ENCODE measurements at places on chromosomes 6 and 20.

DNA sequence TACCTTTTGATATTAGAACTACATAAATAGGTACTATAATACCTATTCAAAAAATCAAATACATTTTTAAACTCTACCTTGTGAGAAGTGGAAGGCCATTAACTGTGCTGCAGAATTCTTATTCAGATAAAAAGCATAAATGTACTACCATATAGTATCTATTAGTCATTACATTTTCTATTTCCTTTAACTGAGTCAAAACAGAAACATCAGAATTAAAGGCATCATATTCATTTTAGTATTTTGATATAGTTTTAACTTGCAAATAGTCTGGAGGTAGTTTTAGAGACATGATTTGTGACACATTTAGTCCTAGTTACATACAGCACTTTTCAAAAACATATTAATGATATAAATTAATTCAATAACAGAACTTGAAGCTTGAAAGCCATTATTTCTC lies 39.9 kb upstream of the TAB2 start:
- DNase-seq = no peak

DNA sequence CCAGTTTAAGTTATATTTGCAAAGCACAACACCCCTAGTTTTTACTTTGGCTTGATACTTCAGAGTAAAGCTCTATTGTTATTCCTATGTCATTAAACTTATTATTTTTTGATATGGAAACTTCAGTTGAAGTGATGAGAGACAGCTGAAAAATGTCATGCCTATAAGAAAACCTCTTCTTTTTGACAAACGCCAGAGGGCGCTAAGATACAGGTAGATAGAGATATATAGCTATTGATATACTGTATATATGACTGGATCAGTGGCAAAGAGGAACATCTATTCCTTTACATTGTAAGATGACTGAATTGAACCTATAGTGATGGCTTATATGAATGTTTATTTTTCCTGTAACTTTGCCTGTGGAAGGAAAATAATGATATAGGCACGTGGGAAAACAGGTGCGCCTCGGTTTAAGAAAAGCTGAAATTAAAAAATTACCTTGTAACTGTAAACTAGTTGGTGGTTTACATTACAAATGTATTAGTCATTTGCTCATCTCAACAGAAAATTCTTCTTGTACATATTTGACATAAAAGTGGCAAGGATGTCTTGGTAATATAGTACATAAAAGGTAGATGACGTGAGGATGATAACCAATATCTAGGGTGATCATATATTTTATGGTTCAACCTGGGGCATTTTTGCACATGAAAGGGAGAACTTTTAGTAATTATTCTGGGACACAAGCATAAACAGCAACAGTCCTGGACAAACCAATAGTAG lies 74.1 kb downstream of the LAMA4 start:
- peak; percentile 63 for DNase-seq

GRCh38 chr6:167341665-167342655 lies 17.1 kb downstream of the TTLL2 start:
- DNase-seq = no peak

- no peak for DNase-seq
Observed at GRCh38 chr6:81265106-81265505, 487.4 kb downstream of the TENT5A start.

GRCh38 chr20:4484379-4484997 lies 237.2 kb upstream of the PRND start:
- DNase-seq = no peak

GRCh38 chr20:48740292-48740649 lies 87.5 kb downstream of the PREX1 start:
- DNase-seq = no peak

DNA sequence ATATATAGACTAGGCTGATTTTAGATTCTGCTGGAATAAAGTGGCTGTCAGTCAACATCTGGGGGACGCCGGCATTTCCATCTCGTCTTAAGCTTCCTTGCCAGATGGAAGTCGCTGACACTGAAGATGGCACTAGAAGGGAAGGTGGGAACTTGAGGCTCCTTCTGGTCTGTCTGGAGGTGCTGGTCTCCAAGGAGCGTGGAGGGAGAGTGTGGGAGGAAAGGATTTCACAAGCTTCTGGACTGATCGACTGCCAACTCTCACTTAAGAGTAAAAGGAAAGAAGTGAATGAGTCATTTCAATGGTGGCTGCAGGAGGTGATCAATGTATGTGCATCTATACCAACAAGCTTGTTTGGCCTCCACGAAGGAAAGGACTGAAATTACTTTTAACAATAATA lies 40.4 kb downstream of the DUSP22 start:
- no peak for DNase-seq

GRCh38 chr6:125816828-125817280 lies 26.1 kb downstream of the NCOA7 start:
- DNase-seq = no peak

DNA sequence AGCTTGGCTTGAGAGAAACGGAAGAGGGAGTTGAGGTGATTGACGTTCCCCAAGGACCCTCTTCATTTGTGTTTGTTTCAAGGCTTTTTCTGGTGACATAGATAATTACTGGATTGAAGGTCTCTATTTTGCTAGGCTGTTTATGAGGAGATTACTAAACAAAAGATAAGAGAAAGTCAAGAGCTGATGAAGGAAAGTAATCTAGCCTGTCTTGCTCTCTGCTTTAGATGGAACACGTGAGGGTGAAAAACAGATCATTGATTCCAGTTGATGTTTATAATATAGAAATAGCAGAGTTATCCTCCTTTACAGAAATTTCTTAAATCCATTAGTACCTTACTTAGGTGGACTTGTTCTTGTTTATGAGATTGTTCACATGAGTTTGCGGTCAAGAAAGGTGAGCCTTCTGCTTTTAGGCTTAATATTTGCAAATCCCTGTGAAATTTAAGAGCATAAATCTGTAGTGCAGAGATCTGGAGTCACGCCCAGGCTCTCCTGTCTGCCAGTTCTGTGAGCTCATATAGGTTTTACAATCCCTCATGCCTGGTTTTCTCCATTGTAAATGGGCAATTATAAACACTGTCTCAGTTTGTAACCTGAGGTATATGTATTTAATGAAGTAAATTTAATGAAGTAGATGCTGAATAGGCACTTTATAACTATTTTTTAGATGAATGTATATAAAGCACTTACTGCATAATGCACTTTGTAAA lies 272.8 kb downstream of the NKAIN2 start:
- DNase-seq = no peak

DNA sequence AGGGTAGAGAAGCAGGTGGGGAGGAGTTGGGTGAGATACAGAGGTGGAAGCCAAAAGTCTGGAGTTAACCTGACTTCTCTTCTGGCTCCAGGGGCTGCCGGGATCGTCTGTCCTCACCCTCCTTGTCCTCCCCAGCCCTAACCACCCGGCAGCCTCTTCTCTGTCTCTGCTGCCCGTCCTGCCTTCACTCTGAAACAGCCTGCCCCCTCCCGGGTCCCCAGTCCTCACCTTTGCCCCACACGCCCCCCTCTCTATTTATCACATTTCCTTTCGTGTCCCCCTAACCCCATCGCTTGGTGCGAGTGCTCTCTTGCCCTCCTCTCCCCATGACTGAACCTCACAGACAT lies 5.7 kb downstream of the RING1 start:
- DNase-seq = no peak

GRCh38 chr20:36281785-36282380 lies 24.3 kb upstream of the DLGAP4 start:
- DNase-seq = no peak

DNA sequence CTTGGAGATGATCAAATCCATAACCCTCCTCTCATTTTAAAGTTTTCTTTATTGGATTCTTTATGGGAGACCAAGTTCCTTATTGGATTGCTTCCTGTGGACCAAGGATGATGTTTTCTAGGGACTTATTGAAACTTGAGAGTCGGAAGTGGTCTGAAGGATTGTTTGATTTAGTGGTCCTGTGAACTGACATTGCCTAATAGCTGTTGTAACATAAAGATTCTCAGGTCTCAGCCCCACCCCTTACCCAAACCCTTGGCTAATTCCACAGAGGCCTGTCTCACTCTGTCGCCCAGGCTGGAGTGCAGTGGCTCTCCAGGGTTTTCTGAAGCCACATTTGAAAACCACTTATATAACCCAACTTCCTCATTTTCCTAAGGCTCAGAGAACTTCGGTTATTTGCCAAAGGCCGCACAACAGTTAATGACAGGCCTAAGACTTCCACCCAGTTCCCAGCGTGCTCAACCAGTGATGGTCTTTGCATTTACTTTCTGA lies 77.0 kb downstream of the ATXN1 start:
- no peak for DNase-seq

GRCh38 chr6:46638650-46639049 lies 14.0 kb downstream of the CYP39A1 start:
- no peak for DNase-seq

DNA sequence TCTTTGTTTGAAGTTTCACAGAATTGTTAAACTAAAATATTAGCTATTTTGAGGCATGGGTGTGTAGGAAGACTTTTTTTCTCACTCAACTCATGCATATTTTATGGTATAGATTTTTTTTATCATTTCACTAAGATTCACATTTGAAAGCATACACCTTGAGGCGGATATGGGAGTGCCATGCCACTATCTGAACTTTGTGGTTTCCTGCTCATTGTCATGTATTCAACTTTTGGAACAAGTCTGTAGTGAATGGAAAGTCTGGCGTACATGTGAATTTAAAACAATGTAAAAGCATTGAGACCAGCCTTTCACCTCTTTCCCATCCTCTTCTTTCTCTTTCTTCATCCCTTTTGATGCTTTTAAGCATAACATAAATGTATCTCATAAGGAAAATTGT lies 147.9 kb downstream of the TPBG start:
- no peak for DNase-seq

GRCh38 chr6:73263570-73263909 lies 544 bp upstream of the KHDC1 start:
- DNase-seq = no peak

DNA sequence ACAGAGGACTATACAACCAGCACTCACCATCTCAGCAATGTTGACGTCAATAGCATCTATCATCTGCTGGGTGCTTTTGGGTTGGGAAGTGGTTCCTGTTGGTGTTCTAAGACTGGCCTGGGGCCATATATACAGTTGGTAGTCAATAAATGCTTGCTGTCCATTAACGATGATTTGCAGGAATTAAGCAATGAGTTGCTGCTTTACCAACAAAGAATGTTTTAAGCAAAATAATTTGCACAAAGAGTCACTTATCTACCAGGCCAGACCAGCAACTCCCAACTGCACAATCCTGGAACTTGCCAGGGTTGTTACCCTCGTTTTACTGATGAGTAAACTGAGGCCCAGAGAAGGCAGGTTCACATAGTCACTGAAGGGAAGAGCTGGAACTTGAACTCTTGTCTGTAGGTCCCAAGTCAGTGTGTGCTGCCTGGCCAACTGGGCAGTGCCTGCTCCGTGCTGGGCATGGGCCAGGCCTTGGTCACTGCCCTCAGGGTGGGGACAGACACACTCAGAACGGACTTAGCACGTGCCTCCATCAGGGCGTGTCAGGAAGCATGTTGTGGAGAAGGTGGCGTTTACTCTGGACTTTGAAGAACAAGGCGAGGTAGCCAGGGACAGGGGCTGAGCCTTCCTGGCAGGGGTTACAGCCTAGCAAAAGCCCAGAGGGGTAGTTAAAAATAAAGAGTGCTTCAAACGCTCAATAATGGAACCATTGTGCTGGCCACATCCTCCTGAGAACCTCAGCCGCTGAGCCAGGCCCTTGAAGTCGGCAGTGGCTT lies 2.5 kb upstream of the SRC start:
- no peak for DNase-seq

DNA sequence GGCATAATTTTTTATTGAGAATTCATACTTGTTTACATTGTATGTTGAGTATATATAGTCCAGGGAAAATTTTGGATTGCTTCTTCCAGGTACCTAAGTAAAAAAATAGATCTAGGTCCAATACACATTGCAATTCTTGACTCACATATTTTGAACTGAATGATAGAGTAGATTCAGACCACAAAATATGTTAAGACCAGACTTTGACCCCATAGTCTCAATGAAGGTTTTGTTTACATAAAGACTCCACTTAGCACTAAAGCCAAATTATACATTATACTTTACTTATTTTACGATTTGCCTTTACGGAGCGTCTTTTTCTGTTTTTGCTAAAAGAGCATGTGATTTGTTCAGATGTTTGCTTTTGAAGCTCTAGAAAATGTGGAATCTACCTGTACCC lies 144.1 kb upstream of the PTCHD4 start:
- DNase-seq = no peak

DNA sequence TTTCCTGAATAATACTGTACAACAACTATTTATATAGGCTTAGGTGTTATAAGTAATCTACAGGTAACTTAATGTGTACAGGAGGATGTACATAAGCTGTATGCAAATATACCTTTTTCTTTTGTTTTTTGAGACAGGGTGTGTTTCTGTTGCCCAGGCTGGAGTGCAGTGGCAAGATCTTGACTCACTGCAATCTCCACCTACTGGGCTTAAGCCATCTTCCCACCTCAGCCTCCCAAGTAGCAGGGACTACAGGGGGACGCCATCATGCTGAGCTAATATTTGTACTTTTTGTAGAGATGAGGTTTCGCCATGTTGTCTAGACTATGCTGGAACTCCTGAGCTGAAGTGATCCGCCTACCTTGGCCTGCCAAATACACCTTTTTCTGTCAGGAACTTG lies 191.7 kb upstream of the ZNF217 start:
- DNase-seq = no peak

DNA sequence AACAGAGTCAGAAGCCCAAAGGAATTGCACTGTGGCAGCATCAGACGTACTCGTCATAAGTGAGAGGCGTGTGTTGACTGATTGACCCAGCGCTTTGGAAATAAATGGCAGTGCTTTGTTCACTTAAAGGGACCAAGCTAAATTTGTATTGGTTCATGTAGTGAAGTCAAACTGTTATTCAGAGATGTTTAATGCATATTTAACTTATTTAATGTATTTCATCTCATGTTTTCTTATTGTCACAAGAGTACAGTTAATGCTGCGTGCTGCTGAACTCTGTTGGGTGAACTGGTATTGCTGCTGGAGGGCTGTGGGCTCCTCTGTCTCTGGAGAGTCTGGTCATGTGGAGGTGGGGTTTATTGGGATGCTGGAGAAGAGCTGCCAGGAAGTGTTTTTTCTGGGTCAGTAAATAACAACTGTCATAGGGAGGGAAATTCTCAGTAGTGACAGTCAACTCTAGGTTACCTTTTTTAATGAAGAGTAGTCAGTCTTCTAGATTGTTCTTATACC lies 55.8 kb downstream of the VAPB start:
- no peak for DNase-seq

DNA sequence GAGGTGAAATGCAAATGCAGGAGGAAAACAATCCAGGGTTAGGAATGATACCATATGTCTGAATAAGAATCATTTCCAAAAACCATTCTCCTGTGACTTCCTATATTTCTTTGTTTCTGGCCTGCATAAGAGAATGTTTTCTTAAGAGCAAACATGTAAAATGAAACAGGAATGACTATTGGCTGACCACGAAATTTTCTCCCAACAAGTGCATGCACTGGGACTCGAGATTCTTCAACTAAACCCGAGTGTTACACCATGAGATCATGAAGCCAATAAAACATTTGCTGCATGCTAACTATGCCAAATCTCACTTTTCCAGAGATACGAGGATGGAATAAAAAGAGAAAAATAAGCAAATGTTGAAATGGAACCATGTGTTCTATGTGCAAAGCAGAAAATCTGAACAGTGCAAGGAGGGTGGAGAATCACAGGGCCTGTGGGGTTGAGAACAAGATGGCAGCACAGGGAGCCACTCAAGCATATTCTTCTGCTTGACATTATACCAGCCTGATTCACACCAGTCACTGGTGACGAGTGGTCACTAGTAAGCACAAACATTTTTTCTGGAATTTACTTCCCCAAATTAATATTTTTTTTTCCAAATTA lies 212.2 kb upstream of the FOXA2 start:
- DNase-seq = no peak

GRCh38 chr6:45969026-45969425 lies 46.6 kb downstream of the CLIC5 start:
- no peak for DNase-seq
